Muscle of back (tissue), 13 donors: ENCODE measurements at places on chromosomes 7 and 10. TPM values are rescaled to one million over a fixed set of nuclear protein-coding genes. Genes with fewer than 3 reads are reported as not detected.

GRCh38 chr7:81110673-81111072 is 191.8 kb upstream of the SEMA3C start:
- no peak for DNase-seq

DNA sequence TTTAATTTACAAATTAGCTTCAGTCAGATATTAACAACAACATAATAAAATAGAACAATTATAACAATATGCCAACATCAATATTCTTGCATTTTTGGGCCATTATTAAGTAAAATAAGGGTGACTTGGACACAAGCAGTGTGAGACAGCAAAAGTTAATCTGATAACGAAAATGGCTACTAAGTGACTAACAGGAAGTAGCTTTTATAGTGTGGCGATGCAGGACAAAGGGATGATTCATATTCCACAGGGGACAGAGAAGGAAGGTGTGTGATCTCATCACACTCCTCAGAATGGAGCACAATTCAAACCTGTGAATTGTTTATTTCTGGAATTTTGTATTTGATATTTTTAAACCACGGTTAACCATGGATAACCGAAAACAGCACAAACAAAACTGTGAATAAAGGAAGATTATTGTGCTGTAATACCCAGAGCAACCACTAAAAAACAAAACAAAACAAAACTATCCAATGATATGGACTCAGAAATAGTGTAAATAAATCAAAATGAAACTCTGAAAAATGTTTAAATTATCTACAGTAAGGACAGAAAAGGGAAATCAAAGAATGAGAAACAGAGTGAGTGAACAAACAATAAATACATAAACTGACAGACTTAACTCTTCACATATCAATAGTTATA is 66.9 kb upstream of the TFEC start:
- no peak for DNase-seq

DNA sequence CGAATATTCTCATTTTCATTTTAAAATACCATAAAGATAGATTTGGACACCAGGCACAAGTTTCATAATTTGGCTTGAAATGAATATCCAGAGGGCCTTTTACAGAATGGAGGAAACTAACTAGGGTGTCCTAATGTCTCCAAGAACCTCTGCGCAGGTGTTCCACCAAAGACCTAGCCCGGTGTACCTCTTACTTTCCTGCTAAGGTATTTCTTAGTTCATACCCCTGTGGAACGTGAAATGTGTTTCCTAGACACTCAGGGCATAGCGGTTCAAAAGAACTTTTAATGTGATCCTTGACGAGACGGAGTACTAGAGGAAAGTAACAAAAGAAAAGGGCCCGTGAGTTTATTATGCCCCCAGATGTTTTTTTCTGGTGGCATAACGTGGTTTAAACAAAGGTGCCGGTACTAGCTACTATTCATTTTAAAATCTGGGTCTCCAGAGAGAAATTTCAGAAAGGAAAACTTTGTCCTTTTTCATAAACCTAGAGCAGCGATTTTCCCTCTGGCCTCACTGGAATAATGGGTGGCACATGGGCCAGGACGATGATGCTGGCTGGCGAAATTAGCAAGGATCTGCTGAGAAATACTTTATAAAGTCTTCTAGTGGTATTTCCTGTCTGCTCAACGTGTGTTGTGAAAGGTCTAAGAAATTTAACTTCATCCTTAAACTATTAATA is 1.4 kb downstream of the APBB1IP start:
- no peak for DNase-seq

- no peak for DNase-seq
Measured at GRCh38 chr7:22879280-22879679, 56.6 kb upstream of the TOMM7 start.

DNA sequence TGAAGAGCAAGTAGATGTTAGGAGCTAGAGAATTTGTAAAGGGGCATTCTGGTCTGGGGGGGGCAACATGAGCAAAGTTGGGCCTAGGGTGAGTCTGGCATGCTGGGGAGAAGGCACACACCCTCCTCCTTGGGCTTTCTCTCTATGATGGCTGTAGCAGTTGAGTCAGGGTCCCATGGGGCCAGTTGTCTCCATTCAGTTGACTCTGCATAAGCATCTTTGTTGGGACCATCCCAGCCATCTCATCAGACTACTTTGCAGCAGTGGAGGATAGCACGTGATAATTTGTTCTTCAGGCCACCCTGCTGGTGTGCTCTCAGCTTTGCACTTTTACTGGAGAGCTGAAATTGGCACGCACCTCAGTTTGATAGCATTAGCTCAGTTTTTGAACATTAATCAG is 55.2 kb downstream of the LRMDA start:
- no peak for DNase-seq

DNA sequence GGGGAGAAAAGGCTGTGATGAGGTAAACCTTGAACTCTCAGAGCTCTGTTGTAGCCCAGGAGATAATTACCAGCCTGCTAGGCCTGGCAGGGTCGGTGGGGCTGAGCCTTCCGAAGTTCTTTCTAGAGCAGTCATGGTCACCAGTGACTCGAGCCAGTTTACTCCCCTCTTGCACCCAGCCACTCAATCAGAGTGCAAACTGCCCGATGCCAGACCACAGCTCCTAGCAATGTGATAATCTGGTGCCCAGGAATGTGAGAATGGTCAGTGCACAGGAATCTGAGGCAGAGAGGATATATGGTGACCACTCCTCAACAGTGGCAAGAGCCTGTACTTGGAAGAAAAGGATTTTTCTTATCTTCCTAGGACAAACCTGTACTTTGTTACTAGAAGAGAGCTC is 46.4 kb upstream of the KMT2E start:
- no peak for DNase-seq

DNA sequence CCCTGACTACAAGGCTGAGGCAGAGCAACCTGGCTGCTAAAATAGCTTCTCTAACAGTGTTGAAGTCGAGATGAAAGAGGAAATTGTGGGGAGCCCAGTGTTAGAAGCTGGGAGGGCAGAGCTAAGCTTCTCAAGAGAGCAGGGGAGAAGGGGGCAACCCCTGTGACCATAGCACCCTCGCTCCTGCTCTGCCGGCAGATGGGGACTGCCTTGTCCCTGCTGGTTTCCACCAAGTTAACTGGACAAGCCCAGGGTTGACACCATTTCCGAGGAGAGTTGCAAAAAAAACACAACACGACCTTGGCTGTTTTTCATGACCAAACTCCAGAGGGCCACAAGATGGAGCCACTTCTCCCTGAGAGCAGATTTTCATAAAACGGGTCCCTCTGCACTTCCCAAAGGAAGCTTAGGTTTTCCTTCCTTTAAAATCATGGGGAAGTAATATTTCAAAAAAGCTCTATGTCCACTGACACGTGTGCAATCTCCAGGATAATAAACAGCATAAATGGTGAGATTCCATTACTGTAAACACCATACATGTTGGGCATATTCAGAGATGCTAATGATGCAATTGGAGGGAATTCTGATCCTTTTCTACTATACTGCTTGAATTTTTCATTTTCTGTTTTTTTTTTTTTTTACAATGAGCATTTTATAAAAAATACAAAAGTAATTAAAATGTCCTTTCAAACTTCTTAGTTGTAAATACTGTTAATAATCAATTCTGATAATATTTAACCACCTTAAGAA is 140.4 kb downstream of the PIP4K2A start:
- DNase-seq: no peak

DNA sequence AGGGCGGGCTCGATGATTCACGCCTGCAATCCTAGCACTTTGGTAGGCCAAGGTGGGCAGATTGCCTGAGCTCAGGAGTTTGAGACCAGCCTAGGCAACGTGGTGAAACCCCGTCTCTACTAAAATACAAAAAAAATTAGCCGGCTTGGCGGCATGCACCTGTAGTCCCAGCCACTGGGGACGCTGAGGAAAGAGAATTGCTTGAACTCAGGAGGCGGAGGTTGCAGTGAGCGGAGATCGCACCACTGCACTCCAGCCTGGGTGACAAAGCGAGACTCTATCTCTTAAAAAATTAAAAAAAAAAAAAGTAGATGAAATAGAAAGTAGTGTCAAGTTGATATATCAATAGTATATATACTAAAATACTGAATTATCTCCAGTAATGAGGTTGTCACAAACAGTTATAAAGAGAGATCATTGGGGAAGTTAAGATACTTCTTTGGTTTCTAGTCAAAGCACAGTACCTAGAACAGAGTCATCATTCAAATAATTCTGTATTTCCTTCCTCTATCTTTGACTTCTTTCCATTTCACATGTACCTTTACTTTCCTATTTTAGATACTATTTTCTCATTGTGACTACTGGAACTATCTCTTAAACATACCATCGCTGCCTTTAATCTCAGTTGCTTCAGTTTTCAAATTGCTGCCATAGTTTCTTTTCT is 491.7 kb downstream of the GRM8 start:
- DNase-seq: no peak

DNA sequence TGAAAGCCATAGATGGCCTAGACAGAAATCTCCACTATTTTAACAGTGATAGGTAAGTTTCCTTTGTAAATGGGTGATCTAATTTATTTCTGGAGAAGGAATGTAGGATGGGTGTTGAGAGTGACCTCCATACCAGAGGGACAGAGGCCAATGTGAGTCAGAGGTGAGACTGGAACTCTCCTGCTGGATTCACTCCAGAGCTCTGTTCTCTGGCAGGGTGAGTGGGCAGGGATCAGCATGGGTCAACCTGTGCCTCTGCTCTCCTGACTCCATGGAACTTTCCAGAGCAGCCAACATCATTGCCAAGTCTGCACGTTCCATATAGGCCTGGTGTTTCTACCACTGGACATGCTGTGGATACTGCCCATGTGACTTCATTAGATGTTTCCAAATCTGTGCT is 11.4 kb downstream of the AKR1C3 start:
- DNase-seq: no peak

DNA sequence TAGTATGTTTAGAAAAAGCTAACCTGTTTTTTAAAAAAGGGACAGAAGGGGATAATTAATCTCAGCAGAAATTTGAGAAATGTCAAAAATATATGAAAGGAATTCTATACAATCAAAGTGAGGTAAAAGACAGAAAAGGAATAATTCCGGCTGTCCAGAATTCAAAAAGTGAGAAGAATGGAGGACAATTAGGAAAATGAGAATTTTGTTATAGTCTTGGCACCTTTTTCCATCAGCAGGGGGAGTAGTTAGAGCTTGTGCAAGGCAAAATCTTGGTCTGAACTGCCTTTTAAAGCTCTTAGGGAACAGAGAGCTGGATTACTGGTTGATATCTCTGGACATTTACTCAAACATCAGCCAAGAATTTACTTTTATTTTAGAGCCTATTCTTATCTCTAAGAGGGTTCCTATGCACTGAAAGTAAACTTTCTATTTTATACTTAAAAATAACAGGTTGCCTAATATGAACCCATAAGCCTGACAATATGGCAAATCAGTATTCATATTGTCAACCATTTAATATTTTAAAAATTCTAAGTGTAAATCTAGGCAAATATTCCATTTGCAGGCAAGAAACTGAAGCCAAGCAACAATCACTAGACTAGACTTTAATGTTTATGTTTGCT is 185.6 kb downstream of the ANK3 start:
- peak; percentile 49 for DNase-seq

GRCh38 chr7:156234666-156235494 is 405.7 kb upstream of the RNF32 start:
- DNase-seq: no peak

DNA sequence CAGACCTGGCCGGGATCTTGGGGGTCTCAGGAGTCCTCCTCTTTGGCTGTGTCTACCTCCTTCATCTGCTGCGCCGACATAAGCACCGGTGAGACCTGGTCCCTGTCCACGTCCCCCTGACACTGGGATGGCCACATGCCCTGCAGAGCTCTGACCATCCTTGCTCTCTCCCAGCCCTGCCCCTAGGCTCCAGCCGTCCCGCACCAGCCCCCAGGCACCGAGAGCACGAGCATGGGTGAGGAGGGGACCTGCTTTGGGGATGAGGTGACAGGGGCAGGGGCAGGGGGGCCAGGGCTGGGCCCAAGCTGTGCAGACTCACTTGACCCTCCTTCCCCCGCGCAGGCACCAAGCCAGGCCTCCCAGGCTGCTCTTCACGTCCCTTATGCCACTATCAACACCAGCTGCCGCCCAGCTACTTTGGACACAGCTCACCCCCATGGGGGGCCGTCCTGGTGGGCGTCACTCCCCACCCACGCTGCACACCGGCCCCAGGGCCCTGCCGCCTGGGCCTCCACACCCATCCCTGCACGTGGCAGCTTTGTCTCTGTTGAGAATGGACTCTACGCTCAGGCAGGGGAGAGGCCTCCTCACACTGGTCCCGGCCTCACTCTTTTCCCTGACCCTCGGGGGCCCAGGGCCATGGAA is 959 bp downstream of the PVRIG start:
- no peak for DNase-seq

GRCh38 chr10:31179091-31179680 is 139.8 kb upstream of the ZEB1 start:
- DNase-seq: no peak

DNA sequence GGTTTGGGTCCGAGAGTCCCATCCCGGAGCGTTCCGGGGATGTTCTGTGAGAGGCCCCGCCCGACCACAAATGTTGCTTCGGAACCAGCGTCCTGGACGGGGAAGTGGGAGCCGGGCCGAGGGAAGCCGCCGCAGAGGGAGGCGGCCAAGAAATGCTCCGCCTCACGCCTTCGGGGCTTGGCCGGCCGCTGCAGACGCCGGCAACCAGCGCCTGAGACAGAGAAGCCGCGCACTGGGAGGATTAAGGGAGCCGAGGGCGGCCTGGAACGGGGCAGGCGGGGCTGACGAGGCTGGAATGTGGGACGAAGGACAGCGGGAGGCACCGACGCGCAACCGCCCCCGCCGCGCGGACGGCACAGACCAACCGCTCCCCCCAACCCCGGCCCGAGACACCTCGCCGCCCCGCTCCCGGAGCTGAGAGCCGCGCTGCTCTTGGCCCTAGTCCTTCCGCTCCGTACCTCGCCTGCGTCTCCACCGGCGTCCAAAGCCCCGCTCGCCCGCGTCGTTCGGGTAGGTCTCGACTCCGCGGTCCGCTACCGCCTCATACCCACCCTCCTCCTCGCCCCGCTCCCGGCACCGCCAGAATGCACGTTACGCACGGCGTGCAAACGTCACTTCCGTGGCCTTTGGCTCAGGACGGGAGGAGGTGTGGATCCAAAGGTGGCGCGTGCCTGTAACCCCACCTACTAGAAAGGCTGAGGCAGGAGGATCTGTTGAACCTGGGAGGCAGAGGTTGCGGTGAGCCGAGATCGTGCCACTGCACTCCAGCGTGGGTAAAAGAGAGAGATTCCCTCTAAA is 36.7 kb upstream of the KCTD7 start:
- DNase-seq: peak; percentile 97

GRCh38 chr7:42597300-42597699 is 314.6 kb downstream of the C7orf25 start:
- DNase-seq: no peak

- peak; percentile 25 for DNase-seq
Measured at GRCh38 chr7:106071356-106071998, 40.6 kb downstream of the SYPL1 start.

GRCh38 chr10:106183041-106183440 is 981.5 kb downstream of the SORCS1 start:
- no peak for DNase-seq

- DNase-seq: no peak
Measured at GRCh38 chr10:107692072-107692471, 527.6 kb upstream of the SORCS1 start.

- no peak for DNase-seq
Measured at GRCh38 chr7:101746314-101746713, 71.1 kb upstream of the CUX1 start.

GRCh38 chr10:30798646-30799185 is 169.2 kb upstream of the LYZL2 start:
- DNase-seq: no peak

The CALD1 gene
- 133 TPM for polyA plus RNA-seq

The GPER1 gene
- polyA plus RNA-seq: 15.5 TPM

The RARRES2 gene
- polyA plus RNA-seq: 48.2 TPM
